ENCODE measurements at places on chromosomes 7 and 10. TPM values are rescaled to one million over a fixed set of nuclear protein-coding genes. Genes with fewer than 3 reads are reported as not detected.

SEMA3A gene
- total RNA-seq: 1.6 TPM

HHEX gene
- total RNA-seq: 0.11 TPM

CPN1 gene
- total RNA-seq: not detected

- no peak for DNase-seq
- no peaks in the 10 kb centered on the region for H3K4me1 ChIP-seq
- no peaks in the 10 kb centered on the region for H3K27me3 ChIP-seq
- no peak overlapping the region for H3K4me3 ChIP-seq
- no peak overlapping the region for H3K27ac ChIP-seq
These were observed 54.4 kb upstream of the CFAP46 start for GRCh38 chr10:132996603-132997343.

ITGB8 gene
- total RNA-seq: 0.07 TPM

DNA sequence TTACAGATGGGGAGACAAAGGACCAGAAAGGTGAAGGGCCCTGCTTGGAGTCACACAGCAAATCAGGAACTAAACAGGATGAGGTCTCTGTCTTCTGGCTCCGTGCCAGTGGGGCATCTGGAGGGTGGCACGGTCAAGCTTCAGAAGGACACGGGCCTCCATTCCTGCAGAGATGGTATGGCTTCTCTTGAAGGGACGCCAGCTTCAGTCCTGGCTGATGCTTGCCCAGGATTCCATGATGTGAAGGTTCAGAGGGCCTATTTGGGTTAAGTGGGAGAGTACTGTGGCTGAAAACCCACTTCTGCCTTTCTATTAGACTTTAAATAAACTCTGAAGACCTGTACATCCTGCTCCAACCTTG is 6.1 kb downstream of the RAMP3 start:
- no peaks in the 10 kb centered on the region for H3K4me1 ChIP-seq
- H3K4me3 ChIP-seq: no peak overlapping the region
- H3K36me3 ChIP-seq: no peaks in the 10 kb centered on the region
- no peak overlapping the region for H3K27ac ChIP-seq

CLEC2L gene
- not detected for total RNA-seq

KAZALD1 gene
- total RNA-seq: 0.47 TPM

Measured in activated CD4-positive, alpha-beta T cell treated with anti-CD3 and anti-CD28 coated beads for 36 hours (primary cell).